Epithelial cell of proximal tubule (primary cell): ENCODE measurements at places on chromosomes 7 and 10. TPM values are rescaled to one million over a fixed set of nuclear protein-coding genes. Genes with fewer than 3 reads are reported as not detected.

SPACDR gene
- 0.65 TPM in 1 of 2 replicates, not detected in the other for total RNA-seq

SLC18A3 gene
- total RNA-seq, result not detected in 2 replicates

STOX1 gene
- total RNA-seq, result 0.23 and 1.2 TPM in 2 replicates

MRLN gene
- not detected in 2 replicates for total RNA-seq

TNRC18 gene
- 17.4 and 34.3 TPM in 2 replicates for total RNA-seq

- no peak for DNase-seq
Measured at GRCh38 chr7:26630941-26631580, 233.3 kb downstream of the SKAP2 start.

- DNase-seq, result no peak
Measured at GRCh38 chr10:114648368-114648767, 9.7 kb downstream of the ABLIM1 start.

DNA sequence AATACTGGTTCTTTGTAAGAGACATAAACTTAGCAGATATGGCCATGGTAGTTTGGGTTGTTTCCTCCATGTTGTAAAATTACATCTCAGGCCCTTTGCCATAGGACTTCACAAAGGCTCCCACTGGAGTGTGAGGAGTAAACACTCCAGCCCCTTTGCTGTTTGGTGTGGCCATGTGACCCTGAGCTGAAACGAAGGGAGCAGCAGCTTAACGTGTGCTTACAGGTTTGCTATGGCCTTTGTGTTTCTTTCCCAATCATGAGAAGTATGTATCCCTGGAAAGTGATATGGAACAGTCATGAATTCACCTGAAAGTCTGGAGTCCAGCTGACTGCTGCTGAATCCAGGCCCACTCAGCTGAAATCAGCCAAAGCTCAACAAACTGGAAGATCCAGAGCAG lies 23.8 kb upstream of the SFTPA1 start:
- DNase-seq, result no peak

DNA sequence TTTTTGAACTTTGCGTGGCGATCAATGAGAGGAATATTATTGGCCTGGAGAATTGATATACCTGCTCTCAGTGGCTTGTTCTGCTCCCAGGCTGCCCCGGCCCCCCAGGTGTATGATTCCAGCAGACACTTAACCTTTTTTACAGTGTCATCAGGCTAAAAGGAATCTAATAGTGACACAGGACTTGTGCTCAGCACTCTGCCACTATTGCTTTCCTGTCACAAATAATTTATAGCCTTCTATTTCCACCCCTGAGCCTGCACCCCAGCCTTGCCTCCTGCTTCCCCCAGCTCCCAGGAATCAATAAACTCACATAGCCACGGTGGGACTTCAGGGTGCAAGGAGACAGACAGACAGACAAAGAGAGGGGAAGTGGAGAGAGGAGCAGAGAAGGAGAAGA lies 28.3 kb downstream of the PAX2 start:
- no peak for DNase-seq

DNA sequence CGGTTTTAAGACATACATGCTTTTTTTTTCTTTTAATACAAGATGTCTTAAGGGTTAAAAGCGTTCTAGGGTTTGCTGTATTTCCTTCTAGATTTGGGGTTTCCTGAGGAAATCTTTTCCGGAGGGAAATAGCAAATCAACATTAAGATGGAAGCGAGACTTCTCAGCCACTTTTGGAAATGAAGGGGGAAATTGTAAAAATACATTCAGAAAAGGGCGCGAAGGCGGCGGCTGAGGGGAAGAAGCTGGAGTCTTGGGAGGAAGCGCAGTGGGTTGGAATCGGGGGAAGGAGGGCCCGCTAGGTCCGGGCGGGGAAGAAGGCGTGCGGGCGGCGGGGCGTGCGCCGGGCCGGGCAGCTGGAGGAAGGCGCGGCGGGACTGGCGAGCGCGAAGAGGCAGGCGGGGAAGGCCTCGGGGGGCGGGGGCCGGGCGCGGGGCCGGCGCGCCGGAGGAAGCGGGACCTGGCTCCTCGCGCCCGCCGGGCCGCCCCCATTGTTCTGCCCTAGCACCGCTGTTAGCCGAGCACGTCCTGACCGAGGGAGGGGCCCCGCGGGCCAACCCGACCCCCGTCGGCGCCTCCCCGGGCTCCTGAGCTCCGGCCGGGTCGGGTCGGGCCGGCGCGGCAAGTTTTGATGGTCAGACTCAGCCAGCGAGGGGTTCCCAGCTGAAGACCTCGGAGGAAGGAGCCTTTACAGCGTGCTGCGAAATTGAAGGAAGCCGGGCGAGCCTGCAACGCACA lies 1.5 kb upstream of the SKIDA1 start:
- DNase-seq, result no peak

GRCh38 chr10:112790030-112790429 lies 160.0 kb upstream of the TCF7L2 start:
- DNase-seq, result no peak

DNA sequence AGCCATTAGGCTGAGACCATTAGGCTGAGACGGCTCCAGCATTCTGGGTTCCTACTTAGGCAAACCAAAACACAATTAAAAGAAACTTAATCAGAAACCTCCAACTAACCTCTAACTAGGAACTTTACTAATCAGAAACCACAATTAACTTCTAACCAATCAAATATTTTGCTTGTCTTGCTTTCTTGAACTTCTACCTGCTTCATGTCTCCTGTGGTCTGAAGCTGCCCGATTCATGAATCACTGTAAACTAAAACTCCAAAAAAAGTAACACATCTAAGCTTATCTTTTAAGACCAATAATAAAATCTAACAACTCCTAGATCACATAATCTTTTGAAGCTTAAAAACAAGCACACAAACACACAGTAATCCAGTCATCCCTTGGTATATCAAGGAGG lies 76.1 kb downstream of the PDSS1 start:
- DNase-seq, result no peak

DNA sequence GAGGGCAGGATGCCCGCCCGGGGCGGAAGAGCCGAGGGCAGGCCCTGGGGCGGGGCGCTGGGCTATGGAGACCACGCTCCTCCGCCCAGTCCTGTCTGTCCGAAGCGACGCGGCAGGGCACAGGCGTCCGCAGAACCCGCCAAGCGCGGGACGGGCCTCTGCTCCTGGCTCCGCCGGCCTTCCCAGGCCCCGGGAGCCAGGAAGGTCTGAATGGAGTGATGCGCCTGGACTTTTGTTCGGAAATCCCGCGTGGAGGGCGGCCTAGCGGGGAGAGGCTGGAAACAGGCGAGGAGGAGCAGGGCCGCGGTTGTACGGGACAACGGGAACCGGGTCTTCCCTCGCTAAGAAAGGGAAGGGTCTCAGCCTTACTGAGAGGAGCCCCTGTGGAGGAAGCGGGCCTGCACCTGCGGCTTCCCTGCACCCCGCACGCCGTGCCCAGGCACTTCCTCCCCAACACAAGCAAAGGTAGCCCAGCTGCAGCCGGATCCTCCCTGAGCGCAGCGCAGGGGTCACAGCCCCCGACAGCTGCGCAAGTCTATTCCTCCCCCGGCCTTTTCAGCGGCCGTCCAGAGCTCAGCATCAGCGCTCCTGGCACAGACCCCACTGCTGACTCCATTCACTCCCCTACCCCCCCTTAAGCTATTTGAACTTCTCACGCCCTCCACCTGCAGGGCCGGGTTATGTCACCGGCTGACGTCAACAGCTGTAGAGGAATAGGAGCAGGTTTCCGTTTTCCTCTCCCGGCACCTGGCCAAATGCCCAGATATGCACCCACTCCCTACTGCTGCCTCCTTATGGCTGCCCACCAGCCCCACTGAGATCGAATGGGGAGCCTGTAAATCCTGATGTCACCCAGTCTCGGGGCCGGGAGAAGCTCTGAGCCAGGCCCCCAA lies 143.2 kb upstream of the RET start:
- DNase-seq, result no peak

DNA sequence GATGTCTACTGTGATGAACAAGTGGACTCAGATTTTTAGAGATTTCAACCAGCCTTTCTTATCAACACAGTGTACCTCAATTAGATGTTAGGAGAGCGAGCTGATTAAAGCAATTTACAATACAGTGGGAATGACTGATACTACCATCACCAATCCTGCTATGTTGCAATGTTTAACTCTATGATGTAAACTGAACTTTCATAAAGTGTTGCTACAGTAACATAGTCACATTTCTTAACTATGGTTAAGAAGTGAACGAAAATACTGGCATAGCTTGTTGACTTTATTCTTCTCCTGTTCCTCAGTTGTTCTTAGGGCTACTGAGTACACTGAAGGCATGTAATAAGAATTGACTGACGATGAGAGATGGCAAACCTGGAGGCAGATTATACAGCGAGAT lies 139.8 kb downstream of the MYOF start:
- no peak for DNase-seq

DNA sequence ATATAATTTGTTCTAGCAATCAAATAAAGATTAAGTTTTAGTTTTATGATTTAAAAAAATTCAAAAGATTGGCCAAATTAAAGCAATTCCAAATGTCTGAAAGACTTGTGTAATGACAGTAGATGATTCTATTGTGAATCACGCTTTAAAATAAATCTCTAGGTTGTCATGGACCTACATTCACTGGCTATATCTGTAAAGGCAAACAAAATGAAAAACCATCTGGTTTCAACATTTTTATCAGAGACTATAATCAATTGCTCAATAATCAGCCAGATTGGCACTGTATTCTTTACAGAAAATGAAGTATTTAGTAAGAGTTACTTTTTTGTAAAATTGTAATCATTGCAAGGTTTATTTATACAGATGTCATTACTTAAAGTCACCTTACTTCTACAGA lies 60.7 kb downstream of the DGKB start:
- no peak for DNase-seq

DNA sequence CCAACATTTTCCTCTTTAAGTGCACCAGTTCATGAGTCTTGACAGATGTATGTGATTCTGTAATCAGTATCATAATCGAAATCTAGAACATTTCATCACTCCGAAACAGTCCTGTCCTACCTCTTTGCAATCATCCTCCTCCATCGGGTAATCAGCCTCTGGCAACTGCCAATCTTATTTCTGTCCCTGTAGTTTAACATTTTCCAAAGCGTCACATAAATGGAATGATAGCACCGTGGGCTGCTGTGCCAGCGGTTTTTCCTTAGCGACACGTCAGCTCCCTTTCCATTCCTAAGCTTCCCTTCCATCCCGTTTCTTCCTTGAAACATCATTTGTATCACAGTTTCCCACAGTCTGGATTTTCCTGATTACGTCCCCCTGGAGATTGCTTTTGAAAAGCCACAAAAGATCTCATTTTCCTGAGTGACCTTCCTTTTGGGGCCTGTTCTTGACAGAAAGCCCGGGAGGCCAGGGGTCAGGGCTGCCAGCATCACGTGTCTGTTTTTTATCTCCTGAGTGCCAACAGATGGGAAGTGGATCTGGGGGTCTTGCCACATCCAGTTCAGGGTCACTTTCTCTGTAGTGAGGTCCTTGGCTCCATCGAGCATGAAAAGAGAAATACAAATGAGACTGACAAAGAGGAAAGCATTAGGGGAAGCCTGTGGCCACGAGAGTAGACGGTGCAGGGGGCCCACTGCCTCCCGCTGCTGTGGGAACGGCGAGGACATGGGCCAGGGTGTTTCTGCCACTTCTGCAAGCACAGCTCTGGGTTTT lies 31.6 kb downstream of the TMEM120A start:
- no peak for DNase-seq

- no peak for DNase-seq
Measured at GRCh38 chr10:48981310-48981907, 41.8 kb upstream of the LRRC18 start.

GRCh38 chr10:23013581-23014335 lies 81.6 kb upstream of the MSRB2 start:
- DNase-seq, result no peak

DNA sequence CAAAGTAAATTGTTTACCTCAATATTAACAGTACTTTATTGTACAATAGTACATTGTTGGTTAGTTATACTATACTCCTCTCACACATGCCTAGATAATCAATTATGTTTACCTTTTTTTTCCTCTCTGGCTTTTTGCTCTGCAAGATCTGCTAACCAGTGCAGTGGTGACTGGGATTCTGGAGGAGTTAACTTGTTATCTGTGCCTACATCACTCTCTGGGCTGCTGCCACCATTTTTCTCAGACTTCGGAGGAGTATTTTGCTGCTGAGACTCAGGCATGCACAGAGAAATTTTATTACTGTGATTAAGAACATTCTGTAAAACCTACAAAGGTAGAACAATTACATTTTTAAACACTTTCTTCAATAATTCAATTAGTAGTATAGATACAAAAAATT lies 59.7 kb downstream of the NRBF2 start:
- no peak for DNase-seq

GRCh38 chr10:6144406-6145165 lies 55.8 kb downstream of the RBM17 start:
- DNase-seq, result no peak

DNA sequence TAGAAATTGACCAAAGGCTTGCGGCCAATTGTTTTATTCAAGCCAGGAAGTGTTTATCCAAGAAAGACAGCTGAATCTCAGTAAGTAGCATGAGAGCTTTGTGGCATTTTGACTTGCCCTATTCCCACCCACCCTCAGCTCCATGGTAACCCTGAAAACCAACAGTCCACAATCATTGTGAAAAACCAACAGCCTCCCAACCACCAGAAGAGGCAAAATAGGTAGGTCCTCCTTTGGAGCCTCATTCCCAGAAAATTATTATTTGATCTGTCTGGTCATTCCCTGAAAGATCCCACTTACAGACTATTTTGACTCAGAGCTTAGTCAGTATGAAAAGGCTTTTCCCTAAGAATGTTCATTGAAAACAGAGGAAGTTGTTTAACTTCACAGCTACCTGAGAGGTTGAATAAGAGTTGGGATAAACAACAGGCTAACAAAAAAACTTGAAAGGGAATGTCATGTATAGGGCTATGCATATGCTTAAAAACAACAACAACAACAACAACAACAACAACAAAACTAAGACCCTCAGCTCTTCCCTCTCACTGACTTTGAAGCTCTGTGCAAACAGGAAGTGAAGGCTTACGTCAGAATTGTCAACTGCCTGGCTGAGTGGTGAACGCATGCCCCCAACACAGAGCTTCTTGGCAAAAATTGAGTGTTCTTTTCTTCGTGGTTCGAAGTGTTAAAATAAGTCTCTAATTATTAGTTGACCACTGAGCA lies 11.2 kb downstream of the KPNA7 start:
- DNase-seq, result no peak
